Dorsolateral prefrontal cortex (tissue), 122 donors: ENCODE measurements at places on chromosomes 6 and 20. TPM values are rescaled to one million over a fixed set of nuclear protein-coding genes. Genes with fewer than 3 reads are reported as not detected.

Gene XKR7
- 4.0 TPM for total RNA-seq

Gene PPIL6
- total RNA-seq, result 10.2 TPM

Gene SLC17A9
- total RNA-seq, result 4.7 TPM

Gene MUC21
- not detected for total RNA-seq

Gene POLR1H
- 9.0 TPM for total RNA-seq

Gene LTB
- 0.95 TPM for total RNA-seq

Gene GPR6
- total RNA-seq, result 1.8 TPM

Gene FOXS1
- total RNA-seq, result 0.89 TPM

Gene PSORS1C2
- total RNA-seq, result not detected

Gene EYA4
- 4.2 TPM for total RNA-seq

Gene VWA7
- 24.1 TPM for total RNA-seq

Gene RTN4IP1
- 13.3 TPM for total RNA-seq

Gene FNDC1
- total RNA-seq, result not detected

Gene HLA-DQA2
- 1.3 TPM for total RNA-seq
